GM18507 (cell line): ENCODE measurements at places on chromosomes 2 and 18.

GRCh38 chr2:122706757-122707223 is 951.3 kb downstream of the TSN start:
- DNase-seq: no peak

DNA sequence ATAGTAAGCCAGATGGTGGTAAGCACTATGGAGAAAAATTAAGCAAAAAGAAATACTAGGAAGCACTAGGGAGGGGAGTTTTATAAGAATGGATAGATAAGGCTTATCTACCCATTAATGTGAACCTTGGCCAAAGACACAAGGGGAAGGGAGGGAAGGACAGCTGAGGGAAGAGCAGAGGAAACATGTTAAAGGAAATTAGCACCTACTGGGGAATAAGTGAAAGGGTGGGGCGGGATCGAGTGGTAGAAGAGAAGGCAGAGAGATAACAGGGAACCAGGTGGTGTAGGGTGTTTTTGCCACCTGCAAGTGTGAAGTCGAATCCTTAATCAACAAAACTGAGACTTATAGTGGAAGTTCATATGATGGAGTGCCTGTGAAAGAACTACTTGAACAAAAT is 1.7 kb downstream of the UNC80 start:
- no peak for DNase-seq

DNA sequence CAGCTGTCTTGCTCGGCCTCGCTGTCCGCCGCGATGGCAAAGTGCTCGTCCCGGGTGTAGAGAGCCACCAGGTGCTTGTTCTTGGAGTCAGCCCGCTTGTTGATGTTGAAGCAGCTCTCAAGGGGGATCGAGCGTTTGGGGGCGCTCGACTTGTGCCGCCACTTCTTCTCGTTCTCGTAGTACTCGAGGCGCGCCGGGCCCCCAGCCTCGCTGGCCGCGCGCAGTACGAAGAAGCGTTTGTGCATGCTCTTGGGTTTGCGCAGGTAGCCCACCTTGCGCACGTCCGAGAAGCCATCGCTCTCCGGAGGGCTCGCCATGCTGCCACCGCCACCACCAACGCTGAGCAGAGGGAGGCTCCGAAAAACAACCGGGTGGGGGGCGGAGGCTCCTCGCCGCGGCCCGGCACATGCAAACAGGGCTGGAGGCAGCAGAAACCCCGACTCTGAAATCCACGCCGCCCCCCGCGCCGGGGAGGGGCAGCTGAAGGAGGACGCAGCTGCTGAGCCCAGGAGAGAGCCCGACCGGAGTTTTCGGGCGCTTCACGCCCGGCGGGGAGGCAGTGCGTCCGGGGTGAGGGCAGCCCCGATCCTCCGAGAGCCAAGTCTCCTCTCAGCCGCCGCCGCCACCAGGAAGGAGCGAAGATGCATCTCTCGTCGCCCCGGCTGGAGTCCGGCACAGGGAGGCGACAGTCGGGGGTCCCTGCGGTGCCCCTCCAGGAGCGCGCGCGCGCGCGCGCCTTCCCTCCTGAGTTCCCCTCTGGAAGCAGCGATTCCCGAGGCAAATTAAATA is 1.0 kb downstream of the IRS1 start:
- no peak for DNase-seq

DNA sequence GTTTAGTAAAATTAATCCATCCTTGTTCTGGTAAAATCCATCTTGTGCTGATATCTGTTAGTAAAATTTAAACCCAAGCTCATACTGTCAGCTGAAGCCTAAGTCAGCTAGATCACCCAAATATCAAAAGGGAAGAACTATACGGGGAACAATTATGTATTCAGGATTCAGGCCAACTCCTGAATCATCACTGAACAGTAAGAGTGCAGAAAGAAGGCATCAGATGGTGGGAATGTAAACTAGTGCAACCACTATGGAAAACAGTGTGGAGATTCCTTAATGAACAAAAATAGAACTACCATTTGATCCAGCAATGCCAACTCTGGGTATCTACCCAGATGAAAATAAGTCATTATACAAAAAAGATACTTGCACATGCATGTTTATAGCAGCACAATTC is 81.8 kb downstream of the RAPGEF4 start:
- no peak for DNase-seq

- DNase-seq: no peak
Observed at GRCh38 chr18:13438507-13439056, 220.0 kb downstream of the LDLRAD4 start.

DNA sequence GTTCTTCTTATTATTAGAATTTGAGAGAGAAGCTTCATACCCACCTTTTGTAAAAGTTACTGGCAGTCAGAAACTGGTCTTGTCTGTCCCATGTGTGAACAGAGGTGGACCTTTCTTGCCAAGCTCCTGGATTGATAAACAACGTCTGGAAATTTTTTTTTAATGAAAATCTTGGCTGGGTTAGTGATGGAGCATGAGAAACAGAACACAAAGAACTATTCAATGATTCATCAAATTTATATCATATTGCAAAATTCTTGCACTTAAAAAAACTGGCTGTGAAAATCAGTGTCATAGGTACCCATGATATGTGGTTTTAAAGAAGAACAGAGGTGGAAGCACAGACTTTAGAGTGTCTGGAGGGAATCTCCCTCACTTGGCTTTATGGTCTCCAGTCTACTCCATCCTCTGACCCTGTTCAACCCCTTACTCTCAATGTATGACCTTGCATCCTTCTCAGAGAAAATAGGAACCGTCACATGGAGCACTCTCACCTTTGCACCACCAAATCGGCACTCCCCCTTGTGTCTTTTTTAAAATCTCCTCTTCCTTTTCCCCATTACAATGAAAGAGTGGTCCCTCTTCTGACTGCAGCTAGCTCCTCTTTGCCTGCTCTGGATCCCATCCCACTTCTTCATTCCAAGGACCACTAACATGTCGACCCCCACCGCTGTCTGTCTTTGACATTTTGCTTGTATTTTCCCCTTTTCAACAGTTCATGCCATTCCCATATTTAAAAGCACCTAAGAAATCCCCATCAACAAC is 58.2 kb downstream of the COPS8 start:
- DNase-seq: no peak

DNA sequence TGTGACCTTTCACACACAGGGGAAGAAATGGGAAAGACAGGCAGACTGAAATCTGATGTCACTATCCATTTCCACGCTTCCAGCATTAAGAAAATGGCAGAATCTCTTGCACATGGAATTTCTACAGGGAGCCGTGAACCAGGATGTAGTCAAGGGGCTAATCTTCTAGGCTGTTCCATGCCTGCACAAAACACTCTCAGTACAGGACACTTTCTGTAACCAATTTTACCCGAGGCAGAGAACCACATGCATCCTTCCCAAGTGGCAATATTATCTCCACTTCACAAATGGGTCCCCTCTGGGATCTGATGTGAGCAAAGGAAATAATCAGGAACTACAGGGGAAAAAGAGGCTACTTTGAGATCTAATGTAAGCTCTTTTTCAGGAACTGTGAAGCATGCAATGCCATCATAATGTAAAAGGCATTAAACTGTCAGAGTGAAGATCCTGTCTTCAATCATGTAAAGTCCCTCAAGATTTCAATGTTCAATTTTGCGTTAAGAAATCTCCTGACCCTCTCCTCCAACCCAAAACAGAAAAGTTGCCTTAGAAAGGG is 236.9 kb downstream of the RBM43 start:
- DNase-seq: no peak

- DNase-seq: no peak
Observed at GRCh38 chr2:24850944-24851343, 57.7 kb downstream of the CENPO start.

DNA sequence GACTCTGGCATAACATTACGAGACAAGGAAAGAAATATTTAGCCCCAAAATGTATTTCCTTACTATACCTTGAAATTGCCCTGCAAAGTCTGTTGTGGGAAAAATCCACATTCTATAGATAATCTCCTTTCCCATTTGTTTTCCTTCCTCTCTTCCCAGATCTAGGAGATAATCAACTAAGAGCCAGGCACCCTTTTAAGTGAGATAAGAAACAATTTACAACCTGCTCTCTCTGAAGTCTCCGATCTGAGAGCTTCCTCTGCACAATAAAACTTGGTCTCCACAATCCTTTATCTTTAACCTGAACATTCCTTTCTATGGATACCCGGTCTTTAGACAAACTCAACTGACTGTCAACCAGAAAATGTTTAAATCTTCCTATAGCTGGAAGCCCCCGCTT is 1160.7 kb upstream of the NRXN1 start:
- no peak for DNase-seq

DNA sequence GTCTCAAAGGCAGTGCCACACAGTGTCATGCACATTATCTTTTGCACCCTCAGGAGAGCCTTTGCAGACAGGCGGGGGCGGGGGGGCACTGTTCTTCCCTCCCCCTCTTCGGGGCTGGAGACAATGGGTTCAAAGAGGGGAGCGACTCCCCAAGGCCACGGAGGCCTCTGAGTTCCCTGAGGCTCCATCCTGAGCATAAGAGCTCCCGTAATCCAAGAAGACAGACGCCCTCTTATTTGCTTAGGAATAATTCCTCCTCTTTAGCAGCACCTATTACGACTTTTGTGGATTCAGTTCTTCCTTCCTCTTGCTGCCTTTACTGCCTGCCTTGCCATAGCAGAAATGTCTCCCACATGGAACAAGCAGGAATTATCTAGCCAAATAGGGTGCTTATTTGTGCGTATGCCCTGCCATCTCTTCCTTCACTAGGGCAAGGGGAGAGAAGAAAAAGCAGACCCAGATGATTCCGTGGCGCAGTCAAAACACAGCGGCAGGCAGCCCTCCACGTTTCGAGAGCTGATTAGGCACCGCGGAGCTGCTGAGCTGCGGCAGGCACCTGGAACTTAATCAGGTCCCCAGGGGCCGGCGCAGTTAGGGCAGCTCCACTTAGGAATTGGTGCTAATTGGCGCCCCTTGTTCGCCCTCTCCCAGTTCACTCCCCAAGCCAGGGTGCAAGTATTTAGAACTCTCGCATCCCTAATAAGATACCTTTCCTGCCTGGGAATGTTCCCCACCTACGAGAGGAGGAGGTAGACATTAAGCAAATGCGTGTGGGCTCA is 233.4 kb upstream of the MYT1L start:
- no peak for DNase-seq

- DNase-seq: no peak
Observed at GRCh38 chr2:173589604-173590275, 235.1 kb downstream of the CDCA7 start.

- DNase-seq: no peak
Observed at GRCh38 chr2:239558661-239559060, 157.8 kb upstream of the HDAC4 start.

DNA sequence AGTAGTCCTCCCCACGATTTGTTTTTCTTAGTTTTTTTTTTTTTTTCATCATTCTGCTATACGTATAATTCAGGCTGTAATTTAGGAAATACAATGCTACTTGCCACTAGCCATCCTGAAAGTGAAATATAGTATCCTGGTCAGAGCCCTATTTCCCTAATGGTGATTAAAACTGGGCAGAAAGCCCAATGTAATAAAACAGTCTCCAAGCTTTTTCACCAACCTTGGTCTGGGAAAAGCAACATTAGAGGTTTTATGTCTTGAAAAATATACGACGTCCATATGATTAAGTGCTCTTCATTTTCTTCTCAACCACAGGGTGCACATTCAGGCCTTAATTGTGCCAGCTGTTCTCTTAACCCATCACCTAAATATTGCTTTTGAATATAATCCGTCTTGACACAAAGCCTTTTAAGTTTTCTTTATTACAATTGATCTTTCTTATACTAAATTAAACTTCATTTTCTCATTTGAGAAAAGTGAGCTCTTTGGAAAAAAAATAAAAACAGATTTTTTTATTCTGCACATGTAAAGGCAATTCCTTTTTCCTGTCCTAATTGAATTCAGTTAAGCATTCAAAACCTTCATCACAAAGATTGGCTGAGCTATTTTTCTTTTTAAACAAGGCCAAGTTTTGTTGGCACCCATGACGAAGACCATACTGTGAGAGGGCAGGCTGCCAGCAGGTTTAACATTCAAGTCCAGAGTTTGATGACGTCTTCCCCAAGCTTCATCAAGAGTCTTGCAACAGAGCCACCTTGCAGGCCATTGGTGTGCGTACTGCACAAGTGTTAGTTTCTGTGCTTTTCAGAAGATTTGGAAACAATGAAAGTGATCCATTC is 52.7 kb downstream of the MAP2 start:
- DNase-seq: no peak

- no peak for DNase-seq
Observed at GRCh38 chr2:16861530-16861929, 195.9 kb upstream of the CYRIA start.

DNA sequence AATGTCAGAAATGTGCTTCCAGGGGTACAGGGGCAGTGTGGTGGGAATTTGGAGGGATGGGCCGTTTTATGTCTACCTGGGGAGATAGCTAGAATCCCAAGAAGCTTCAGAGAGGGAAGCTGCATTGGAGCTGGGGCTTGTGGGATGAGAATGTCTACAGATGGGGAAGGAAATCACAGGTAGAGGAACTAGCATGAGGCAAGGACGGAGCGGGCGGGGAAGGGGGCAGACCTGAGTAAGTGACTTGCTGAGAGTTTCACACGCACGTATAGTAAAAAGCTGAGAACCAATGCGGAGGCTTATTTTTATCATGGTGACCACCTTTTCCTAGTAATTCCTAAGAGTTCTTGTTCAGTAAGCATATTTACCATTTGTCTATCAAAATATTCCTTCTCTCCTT is 6.3 kb downstream of the C2orf80 start:
- no peak for DNase-seq

GRCh38 chr18:49591775-49592174 is 29.9 kb downstream of the LIPG start:
- no peak for DNase-seq

- DNase-seq: no peak
Observed at GRCh38 chr2:43178602-43179542, 47.5 kb downstream of the ZFP36L2 start.

DNA sequence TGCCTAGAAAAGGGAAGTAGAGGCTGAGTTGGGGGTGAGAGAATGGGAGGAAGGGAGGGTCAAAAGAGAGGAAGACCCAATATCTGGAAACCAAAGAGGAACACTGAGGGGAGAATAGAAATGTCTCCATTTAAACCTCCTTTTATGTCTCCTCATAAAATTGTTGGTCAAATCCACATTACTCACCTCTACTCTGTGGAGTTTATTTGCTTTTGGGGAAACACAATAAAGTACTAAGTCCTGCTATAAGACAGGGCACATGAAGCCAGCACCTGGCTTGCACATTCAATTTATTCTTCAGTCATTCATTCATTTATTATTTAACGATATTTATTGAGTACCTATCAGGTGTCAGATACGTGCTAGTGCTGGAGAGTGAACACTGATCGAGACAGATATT is 60.3 kb upstream of the NFE2L2 start:
- no peak for DNase-seq

DNA sequence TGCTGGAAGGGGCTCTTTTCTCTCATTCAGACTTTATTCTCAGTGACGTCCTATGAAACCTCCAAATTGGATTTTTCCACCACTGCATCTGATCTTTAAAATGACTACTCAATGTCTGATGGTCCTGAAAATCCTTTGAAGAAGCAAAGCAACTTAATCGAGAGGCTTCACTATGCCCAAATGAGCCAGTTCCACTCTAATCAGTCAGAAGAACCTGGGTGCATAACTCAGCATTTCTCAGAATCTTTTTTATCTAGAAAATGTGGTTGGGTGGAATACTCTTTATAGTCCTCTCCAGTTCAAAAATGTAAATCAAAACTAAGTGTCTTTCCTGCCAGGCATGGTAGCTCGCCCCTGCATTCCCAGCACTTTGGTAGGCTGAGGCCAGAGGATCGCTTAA is 60.7 kb downstream of the PRELID3A start:
- DNase-seq: no peak
